ENCODE measurements at places on chromosomes 4 and X. TPM values are rescaled to one million over a fixed set of nuclear protein-coding genes. Genes with fewer than 3 reads are reported as not detected.

The MMRN1 gene
- total RNA-seq: not detected

The TMSB15C gene
- not detected for total RNA-seq

GRCh38 chrX:77528034-77528433, 80.8 kb downstream of the FGF16 start:
- H3K4me1 ChIP-seq: no peaks in the 10 kb centered on the region
- DNase-seq: no peak
- no peaks in the 10 kb centered on the region for H3K36me3 ChIP-seq
- H3K27me3 ChIP-seq: no peaks in the 10 kb centered on the region

- no peak overlapping the region for H3K4me3 ChIP-seq
- no peak overlapping the region for H3K27ac ChIP-seq
- no peak for DNase-seq
- no peaks in the 10 kb centered on the region for H3K36me3 ChIP-seq
- H3K4me1 ChIP-seq: no peaks in the 10 kb centered on the region
- no peaks in the 10 kb centered on the region for H3K27me3 ChIP-seq
These were observed 1370.6 kb upstream of the AGA start for GRCh38 chr4:178812866-178813265.

- H3K4me1 ChIP-seq: no peaks in the 10 kb centered on the region
- no peak for DNase-seq
- H3K36me3 ChIP-seq: no peaks in the 10 kb centered on the region
- peaks cover 1% of the 10 kb centered on the region for H3K27me3 ChIP-seq
- no peak overlapping the region for H3K4me3 ChIP-seq
These were observed 51.0 kb downstream of the CYTL1 start for GRCh38 chr4:4968161-4968725.

DNA sequence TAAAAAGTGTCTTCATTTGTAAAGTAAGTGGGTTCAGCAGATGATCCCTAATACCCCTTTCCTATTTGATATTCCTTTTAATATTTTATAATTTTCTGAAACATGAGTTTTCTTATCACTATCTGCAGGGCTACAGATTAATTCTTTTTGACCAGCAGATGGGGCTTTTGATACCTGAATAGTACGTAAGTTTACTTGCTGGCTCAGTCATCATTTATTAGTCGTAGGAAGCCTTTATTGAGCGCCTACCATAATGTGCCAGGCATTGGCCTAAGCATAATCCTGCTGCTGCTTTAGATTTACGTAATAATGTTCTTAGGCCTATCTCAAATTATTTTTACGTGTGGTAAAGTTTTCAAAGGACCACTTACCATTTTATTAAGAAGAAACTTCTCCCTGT, 33.1 kb downstream of the OSTC start:
- H3K4me3 ChIP-seq: no peak overlapping the region
- H3K27ac ChIP-seq: no peak overlapping the region
- peak; percentile 15 for DNase-seq

The PNMA5 gene
- not detected for total RNA-seq

The ZMYM3 gene
- 26.4 TPM for total RNA-seq

DNA sequence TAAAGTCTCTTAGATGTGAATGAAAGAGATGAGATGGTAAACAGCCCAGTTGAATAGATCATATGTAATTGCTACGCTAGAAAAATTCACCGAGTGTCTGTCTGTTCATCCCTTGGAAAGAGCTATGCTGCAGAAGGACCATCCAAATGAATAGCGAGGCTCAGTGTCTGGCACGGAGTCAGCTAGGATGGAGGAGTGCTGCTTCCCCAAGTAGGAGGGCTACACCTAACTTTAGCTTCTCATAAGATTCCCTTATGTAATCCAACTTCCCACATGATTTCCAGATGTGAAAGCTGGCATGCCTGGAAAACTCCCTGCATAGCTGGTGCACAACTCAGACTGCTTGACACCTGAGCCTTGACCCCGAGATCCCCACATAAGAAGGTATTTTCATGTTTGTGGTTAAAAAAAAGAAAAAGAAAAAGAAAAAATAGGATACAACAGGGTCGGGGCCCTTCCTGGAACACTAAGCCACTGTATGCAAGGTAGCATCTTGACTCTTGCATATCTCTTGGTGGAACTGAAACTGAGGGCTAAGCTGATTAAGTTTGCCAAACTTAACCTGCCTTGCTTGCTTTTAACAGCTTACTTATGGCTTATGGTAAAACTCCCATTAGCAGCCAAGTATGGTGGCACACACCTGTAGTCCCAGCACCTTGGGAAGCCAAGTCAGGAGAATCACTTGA, 82.3 kb downstream of the FREM3 start:
- no peaks in the 10 kb centered on the region for H3K4me1 ChIP-seq
- H3K36me3 ChIP-seq: no peaks in the 10 kb centered on the region
- H3K27ac ChIP-seq: no peak overlapping the region

GRCh38 chrX:154308108-154308946, 12.7 kb downstream of the TKTL1 start:
- H3K4me1 ChIP-seq: peaks cover 9% of the 10 kb centered on the region
- H3K27ac ChIP-seq: no peak overlapping the region
- H3K27me3 ChIP-seq: no peaks in the 10 kb centered on the region
- H3K36me3 ChIP-seq: no peaks in the 10 kb centered on the region
- H3K4me3 ChIP-seq: no peak overlapping the region
- DNase-seq: peak; percentile 16

DNA sequence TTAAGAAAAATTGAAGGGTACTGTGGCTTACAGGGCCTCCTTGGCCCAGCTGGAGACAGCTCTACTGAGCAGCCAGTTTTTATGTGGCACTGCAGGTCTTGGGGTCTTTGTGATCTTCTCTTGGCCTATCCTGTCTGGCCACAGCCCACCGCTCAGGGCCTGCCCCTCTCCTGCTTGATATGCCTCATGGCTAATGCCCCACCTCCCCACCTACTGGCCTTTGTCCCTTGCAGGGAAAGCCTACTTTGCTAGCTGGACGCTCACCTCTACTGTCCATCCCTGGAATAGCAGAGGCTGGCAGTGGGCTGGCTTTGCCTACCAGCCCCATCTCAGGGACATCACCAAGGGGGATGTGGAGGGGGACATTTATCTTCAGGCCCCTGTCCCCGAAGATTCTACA, 134.1 kb downstream of the PJA1 start:
- H3K4me1 ChIP-seq: peaks cover 17% of the 10 kb centered on the region
- DNase-seq: peak; percentile 6
- no peaks in the 10 kb centered on the region for H3K27me3 ChIP-seq
- no peaks in the 10 kb centered on the region for H3K36me3 ChIP-seq

The CDKL2 gene
- not detected for total RNA-seq

- no peak overlapping the region for H3K4me3 ChIP-seq
- H3K27ac ChIP-seq: no peak overlapping the region
- peaks cover 10% of the 10 kb centered on the region for H3K4me1 ChIP-seq
- H3K36me3 ChIP-seq: no peaks in the 10 kb centered on the region
- no peaks in the 10 kb centered on the region for H3K27me3 ChIP-seq
These were observed 3.3 kb downstream of the RADX start for GRCh38 chrX:106615041-106615440.

- no peaks in the 10 kb centered on the region for H3K27me3 ChIP-seq
- H3K27ac ChIP-seq: no peak overlapping the region
- no peak overlapping the region for H3K4me3 ChIP-seq
- no peaks in the 10 kb centered on the region for H3K36me3 ChIP-seq
- H3K4me1 ChIP-seq: no peaks in the 10 kb centered on the region
These were observed 198.4 kb upstream of the SFRP2 start for GRCh38 chr4:153987291-153987690.

The MEPE gene
- total RNA-seq: not detected

GRCh38 chrX:154784149-154784995, 20.9 kb downstream of the MPP1 start:
- H3K4me1 ChIP-seq: peaks cover 8% of the 10 kb centered on the region
- H3K36me3 ChIP-seq: no peaks in the 10 kb centered on the region
- DNase-seq: no peak
- H3K4me3 ChIP-seq: no peak overlapping the region
- H3K27me3 ChIP-seq: no peaks in the 10 kb centered on the region

The MTCP1 gene
- total RNA-seq: 18.9 TPM

DNA sequence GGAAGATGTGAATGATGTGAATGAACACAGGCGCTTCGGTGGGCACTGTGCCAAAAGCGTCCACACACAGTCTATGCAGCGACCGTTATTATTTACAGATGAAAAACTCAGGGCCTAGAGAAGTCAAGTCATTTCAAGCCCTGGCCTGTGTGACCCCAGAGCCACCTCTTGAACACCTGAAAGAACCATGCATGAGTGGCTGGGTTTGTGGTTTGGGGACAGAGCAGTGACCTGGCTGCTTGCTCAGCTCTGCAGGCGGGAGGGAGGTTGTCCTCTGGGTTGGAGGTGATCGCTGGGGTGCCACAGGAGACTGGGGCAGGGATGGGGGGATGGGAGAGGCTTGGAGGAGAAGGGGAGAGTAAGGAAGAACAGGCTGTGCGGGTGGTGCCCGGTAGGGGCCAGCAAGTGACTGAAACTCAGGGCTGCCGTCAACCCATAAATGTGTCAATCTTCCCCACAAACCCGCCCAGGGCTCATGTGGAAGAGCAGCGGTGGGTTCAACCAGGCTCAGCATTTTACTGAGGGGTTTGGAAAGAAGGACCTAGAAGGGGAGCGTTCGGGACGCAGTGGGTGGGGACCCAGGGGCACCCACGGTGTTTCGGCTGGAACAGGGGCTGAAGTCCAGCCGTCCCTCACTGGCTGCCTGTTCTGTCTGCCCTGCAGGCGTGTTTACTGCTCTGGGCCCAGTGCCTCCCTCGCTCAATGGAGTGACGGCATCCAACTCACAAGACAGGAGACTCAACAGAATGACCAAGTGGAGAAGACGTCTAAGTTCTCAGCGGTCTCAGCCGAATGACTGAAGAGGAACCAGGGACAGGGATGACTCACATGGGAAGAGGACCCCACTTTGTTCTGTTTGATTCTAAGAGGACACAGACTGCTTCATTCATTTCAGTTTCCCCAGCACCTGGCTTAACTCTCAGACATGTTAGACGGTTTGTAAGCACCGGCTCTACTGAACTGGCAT, 167.8 kb downstream of the AFAP1 start:
- no peaks in the 10 kb centered on the region for H3K27me3 ChIP-seq
- DNase-seq: no peak
- peaks cover 88% of the 10 kb centered on the region for H3K4me1 ChIP-seq
- no peak overlapping the region for H3K4me3 ChIP-seq
- H3K36me3 ChIP-seq: peaks cover 11% of the 10 kb centered on the region

DNA sequence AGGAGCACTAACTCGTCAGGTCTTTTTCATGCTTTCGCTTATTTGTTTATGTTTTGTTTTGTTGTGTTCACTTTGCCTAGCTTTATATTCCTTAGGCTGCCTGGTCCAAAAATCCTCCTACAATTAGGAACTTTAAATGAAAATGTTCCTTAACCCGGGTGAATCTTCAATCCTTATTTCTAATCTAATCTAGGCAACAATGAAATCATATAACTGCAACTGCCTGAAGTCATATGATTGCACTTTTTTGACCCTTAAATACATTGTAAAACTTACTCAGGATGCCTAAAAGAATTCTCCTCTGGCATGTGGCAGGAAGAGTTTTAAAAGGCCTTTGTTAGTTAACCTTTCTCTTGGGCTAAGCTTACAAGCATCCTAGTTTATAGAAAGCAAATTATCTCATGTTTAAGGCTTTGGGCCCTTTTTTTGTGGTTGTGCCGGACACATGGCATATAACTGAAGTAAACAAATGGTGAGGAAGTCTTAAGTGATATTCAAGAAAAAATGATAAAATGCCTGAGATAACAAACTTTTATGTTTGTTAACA, 279.4 kb downstream of the FAT4 start:
- H3K4me1 ChIP-seq: peaks cover 5% of the 10 kb centered on the region
- no peak for DNase-seq
- H3K27ac ChIP-seq: no peak overlapping the region
- H3K36me3 ChIP-seq: no peaks in the 10 kb centered on the region
- no peaks in the 10 kb centered on the region for H3K27me3 ChIP-seq
- H3K4me3 ChIP-seq: no peak overlapping the region

DNA sequence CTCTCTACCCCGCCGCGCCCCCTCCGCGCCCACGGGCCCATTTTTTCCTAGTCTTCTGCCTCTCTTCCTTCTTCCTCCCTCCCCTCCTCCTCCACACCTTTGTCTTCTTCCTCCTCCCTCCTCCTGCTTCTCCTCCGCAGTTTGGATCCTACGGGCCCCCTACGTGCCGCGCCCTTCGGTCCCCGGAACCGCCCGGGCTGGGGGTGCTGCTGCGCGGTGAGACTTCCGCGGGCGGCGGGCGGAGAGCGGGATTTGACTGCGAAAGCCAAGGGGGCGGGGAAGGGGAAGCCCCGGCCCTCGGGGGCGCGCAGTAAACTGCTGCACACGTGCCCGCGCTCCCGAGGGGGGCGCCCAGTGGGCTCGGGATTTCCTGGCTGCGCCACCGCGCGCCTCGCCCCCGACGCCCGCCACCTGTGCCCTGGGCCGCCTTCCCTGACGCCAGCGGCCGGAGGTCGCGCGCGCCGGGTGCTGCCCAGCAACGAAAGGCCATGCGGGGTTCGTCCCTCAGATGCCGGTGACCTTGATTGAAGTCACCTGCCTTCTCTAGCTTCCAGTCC, 3.3 kb upstream of the NKX3-2 start:
- DNase-seq: no peak
- peak overlapping the region; percentile 50 for H3K4me3 ChIP-seq
- no peaks in the 10 kb centered on the region for H3K36me3 ChIP-seq
- no peak overlapping the region for H3K27ac ChIP-seq
- peaks cover 28% of the 10 kb centered on the region for H3K4me1 ChIP-seq
- peaks cover 2% of the 10 kb centered on the region for H3K27me3 ChIP-seq

- peak; percentile 3 for DNase-seq
- no peak overlapping the region for H3K27ac ChIP-seq
- no peaks in the 10 kb centered on the region for H3K4me1 ChIP-seq
- H3K36me3 ChIP-seq: no peaks in the 10 kb centered on the region
- no peaks in the 10 kb centered on the region for H3K27me3 ChIP-seq
- no peak overlapping the region for H3K4me3 ChIP-seq
These were observed 54.3 kb downstream of the NRK start for GRCh38 chrX:105876658-105877057.

The GRID2 gene
- total RNA-seq: not detected

DNA sequence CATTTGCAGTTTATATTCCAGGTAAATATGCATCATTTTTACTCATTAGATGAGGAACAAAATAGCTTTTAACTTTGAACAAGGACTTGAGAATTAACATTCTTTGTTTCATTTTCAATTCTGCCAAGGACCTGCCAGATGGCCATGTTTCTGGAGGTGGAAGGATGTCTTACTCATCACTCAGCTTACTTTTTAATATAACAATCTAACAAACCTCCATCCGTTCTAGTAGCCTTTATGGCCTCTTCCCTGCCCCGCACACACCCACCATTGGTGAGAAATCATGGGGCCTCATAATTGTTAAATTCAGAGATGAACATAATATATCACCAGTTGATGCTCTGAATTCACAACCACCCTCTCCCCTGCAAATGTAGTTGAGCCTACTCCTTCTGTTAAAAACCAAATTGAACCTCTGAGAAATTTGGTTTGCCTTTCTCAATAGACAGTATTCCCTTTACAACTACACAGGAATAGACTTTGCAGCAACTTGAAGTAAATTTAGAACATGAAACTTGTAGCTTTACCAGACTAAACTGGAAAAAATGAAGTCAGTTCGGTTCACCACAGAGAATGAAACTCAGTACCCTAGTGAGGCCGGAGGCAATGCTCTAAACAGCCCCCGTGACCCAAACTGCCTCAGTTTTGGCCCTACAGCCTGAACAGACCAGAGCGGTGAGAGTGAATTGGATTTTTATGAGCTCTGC, 50.1 kb upstream of the ACSL4 start:
- peaks cover 22% of the 10 kb centered on the region for H3K4me1 ChIP-seq
- H3K4me3 ChIP-seq: no peak overlapping the region
- DNase-seq: no peak
- H3K27me3 ChIP-seq: no peaks in the 10 kb centered on the region
- H3K36me3 ChIP-seq: no peaks in the 10 kb centered on the region
- peak overlapping the region; percentile 38 for H3K27ac ChIP-seq
